GM18507 (cell line): ENCODE measurements at places on chromosomes 2 and 18.

- DNase-seq = no peak
Observed at GRCh38 chr18:31512203-31512764, 14.3 kb downstream of the DSG2 start.

DNA sequence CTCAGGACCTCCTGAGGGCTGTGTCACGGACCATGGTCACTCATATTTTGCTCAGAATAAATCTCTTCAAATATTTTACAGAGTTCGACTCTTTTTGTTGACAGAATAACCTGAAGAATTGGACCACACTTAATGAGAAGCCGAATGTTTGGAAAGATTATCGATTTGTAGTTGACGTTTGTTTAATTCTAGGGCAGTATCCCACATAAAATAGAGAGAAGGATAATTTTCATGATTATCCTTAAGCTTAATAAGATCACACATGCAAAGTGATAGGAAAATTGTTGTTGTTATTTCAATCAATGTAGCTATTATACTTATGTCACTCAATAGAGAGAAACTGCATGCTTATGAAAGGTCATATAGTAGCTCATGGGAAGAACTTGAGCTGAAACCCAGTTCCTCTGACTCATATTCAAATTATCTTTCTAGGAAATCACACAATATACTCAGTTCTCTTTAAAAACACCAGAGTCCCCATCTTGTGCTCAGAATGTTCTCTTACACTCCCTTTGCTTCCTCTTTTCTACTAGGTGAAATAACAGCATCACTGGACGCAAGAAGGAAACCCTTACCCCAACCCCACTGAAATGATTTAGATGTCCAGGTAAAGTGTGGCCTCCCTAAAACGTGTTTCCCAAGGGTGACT lies 982.1 kb downstream of the TSN start:
- DNase-seq = no peak

DNA sequence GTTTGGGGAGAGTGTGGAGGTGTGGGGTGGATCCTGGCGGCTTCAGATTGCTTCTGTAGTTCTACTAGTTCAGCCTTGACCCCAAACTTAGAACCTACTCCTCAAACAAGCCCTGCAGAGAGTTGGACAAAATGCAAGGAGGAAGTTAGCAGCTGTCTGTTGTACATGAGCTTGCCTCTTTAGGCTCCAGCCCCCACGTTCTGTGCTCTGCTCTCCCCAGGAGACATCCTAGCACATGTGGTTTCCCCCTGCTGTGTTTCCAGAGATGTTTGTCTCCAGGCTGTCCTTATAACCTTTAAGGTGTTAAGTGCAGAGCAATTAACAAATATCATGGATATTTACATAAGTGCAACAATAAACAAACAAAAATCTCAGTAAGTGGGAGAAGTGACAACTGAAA lies 111.1 kb downstream of the ACOXL start:
- DNase-seq = no peak

GRCh38 chr18:55093295-55093694 lies 134.0 kb upstream of the CCDC68 start:
- no peak for DNase-seq

- no peak for DNase-seq
Observed at GRCh38 chr18:21933931-21934765, 193.6 kb downstream of the MIB1 start.
